ENCODE measurements at places on chromosomes 2 and 18. TPM values are rescaled to one million over a fixed set of nuclear protein-coding genes. Genes with fewer than 3 reads are reported as not detected.

- DNase-seq, result no peak
Observed at GRCh38 chr2:166957686-166958085, 69.4 kb downstream of the XIRP2 start.

- DNase-seq, result no peak
Observed at GRCh38 chr18:36015629-36016028, 43.1 kb downstream of the RMP24 start.

- DNase-seq, result no peak
Observed at GRCh38 chr2:1651121-1652033, 92.9 kb downstream of the PXDN start.

GRCh38 chr2:213787869-213788268, 503.6 kb downstream of the SPAG16 start:
- DNase-seq, result no peak

DNA sequence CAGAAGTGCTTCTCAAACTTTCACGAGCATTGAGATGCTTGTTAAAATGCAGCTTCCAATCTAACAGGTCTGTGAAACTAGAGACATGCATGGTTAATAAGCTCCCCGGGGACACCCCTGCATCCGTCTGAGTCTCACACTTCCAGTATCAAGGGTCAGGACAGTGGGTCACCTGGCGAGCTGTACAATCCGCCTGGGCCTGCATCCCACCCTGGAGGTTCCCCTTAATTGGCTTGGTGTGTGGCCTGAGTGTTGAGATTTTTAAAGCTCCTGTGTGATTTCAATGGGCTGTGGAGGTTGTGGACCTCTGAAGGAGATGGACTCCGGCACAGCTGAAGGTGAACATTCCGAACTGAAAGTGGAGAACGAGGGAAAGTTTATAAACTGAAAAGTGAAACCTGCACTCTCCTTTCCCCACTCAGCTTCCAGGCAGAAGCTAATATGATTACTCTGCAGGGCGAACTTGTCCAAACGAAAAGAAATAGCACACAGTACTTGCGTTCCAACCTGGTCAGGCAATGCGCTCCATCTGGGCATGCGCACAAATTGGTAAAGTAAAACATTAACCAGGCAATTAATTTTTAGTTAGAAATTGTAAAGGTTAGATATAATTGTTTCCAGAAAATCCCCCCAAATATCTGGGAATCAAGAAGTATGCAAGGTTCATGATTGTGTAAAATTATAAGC, 191.7 kb upstream of the ALKAL2 start:
- no peak for DNase-seq

DNA sequence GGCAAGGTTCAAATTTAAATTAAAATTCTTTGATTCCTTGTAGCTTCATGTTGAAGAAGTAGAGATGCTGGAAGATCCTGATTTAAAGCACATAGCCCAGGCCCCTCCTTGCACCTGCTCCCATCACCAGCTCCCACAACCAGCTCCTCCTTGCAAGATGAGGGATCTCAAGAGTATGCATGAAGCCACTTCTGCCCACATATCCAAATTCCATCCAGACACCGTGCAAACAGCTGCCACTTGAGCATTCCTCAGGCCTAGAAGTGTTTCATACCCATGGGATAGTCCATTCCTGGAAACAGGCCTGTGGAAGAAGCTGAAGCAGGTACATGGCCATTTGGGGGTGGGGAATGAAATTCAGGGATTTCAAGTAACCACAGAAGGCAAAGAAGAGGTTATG, 32.4 kb upstream of the ITPRID2 start:
- DNase-seq, result no peak

- DNase-seq, result no peak
Observed at GRCh38 chr2:205659922-205660321, 22.4 kb upstream of the NRP2 start.

DNA sequence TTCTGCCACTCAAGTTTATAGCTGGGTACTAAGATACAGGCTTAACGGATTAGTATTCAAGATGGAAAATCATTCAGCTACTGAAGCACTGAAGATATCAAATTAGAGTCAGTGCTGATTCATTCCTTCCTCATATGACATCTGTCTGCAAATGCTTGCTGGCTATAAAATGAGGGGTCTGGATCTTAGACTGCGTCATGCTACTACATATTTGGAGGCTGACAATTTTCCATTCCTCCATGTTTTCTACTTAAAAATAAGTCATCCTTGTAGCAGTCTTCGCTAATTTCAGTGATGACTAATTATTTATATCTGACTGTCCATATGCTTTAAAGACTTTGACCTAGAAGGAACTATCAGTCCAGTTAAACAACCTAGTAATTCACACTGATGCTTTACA, 233.4 kb downstream of the RIT2 start:
- no peak for DNase-seq

DNA sequence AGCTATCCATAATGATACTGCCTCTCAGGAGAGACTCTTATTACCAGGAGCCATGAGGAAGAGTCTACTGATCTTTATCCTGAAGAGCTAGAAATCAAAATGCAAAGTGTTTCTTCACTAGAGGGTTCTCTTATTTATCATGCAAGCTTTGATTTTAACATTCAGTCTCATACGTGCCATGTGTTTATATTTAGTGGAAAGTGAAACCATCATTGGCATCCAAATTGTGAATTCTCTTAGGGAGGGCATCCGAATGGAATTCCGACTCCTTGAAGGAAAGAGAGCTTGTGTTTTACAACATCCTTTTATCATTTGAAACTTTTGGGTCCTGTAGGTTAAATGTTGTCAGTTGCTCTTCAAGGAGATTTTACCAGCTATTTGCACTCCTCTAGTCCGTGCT, 170.4 kb upstream of the SESTD1 start:
- DNase-seq, result no peak

DNA sequence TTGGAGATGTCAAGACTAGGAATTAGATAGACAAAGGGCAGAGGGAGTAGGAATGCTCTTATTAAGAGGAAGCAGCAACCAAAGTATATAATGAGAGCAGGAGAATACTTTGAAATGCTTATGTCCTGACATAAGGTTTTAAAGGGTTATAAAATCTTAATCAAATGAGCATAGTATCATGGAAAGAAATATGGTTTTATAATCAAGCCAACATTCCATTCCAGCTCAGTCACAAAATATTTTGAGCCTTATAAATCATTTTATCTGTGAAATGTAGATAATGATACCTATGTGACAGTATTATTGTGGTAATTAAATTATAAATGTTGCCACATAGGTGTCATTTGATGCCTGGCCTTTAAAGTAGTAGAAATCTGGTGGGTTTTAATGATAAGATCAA, 17.6 kb downstream of the VSNL1 start:
- no peak for DNase-seq

DNA sequence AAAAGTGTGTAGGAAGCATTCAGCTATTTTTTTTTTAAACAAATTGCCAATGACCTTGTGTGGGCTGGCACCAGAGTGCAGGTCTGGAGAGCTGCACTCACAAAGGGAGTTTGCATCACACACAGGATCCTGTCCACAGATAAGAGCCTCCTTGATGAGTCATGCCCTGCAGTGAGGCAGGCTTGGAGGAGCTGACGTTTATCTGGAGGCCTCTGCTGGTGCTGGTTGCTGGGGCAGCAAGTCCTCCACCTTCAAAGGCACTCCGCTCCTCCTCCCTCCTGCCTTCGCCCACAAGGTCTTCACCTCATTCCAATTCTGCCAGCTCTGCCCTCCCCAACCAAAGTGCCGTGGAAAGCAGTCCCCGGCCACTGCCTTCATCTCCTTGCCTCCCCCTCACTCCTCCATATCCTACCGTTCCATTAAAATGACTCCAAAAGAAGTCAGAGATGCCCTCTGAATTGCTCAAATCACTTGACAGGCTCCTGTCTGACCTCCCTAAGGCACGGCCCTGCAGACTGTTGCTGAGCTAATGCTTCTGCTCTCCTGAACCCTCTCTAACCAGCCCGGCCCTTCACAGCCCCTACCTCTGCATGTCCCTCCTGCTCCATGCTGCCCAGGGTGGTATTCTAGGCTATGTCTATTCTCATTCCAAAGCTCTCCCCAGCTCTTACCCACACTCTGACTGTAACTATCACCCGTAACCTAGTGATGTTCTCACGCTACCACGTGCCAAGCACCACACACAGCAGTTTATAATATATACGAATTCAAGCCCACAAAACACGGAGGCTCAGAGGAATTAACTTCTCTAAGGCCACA, 30.9 kb downstream of the LONRF2 start:
- no peak for DNase-seq

GRCh38 chr2:150051004-150051403, 436.5 kb downstream of the RND3 start:
- DNase-seq, result no peak

GRCh38 chr2:200765139-200765951, 46.4 kb upstream of the BZW1 start:
- DNase-seq, result no peak

GRCh38 chr2:57759131-57759530, 287.5 kb upstream of the VRK2 start:
- no peak for DNase-seq

The ACVR1C gene
- 0.46 TPM for total RNA-seq

The KYNU gene
- not detected for total RNA-seq

The PLEKHM3 gene
- 6.1 TPM for total RNA-seq

The KIF1A gene
- total RNA-seq, result 0.33 TPM

The MRO gene
- 0.49 TPM for total RNA-seq

Measured in gastrocnemius medialis (tissue), 4 donors.